ENCODE measurements at places on chromosomes 3 and 15. TPM values are rescaled to one million over a fixed set of nuclear protein-coding genes. Genes with fewer than 3 reads are reported as not detected.

The GOLGA8T gene
- total RNA-seq, result 0.54 TPM

The CRYGS gene
- 2.9 TPM for total RNA-seq

GRCh38 chr3:156812521-156813335 is 13.4 kb upstream of the LEKR1 start:
- DNase-seq, result no peak

DNA sequence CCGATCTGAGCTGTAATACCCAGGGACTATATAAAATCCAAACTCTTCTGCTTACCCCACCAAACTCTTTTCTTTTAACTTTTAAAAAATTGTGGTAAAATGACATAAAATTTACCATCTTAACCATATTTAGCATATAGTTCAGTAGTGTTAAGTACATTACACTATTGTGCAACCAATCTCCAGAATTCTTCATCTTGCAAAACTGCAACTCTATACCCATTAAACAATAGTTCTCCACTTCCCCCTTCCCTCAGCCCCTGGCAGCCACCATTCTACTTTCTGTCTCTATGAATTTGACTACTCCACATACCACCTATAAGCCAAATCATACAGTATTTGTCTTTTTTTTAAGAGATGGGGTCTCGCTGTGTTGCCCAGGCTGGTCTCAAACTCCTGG is 38.7 kb downstream of the SENP8 start:
- DNase-seq, result no peak

The CSPG5 gene
- total RNA-seq, result 3.4 TPM

The RFT1 gene
- 15.3 TPM for total RNA-seq

- DNase-seq, result peak; percentile 2
These were observed 847.6 kb upstream of the ALCAM start for GRCh38 chr3:104519068-104519467.

DNA sequence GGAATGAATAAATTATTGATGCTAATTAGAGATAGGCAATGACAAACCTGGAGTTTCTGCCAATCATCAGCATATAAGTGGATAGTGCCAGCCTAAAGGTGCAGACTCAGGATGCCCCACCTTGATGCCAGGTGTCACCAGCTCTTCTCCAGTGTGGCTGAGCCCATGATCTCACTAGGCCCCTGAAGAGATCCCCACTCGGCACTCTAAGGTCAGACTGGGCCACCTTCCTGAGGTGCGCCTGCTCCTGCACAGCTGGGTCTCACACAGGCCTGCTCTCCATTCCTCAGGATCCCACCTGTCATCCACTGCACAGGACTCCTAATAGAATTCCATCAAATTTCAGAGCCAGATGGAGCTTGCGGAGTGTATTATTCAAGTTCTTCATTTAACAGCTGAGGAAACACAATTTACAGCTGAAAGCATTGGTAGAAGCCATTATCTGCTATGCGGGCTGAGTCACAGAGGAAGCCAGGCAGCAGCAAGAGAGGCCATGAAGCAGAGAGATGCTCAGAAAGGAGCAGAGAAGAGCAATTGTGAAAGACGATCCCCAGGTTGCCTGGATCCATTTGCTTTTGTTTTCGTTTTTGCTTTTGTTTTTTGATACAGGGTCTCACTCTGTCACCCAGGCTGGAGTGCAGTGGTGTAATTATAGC is 25.1 kb upstream of the FSTL1 start:
- no peak for DNase-seq

DNA sequence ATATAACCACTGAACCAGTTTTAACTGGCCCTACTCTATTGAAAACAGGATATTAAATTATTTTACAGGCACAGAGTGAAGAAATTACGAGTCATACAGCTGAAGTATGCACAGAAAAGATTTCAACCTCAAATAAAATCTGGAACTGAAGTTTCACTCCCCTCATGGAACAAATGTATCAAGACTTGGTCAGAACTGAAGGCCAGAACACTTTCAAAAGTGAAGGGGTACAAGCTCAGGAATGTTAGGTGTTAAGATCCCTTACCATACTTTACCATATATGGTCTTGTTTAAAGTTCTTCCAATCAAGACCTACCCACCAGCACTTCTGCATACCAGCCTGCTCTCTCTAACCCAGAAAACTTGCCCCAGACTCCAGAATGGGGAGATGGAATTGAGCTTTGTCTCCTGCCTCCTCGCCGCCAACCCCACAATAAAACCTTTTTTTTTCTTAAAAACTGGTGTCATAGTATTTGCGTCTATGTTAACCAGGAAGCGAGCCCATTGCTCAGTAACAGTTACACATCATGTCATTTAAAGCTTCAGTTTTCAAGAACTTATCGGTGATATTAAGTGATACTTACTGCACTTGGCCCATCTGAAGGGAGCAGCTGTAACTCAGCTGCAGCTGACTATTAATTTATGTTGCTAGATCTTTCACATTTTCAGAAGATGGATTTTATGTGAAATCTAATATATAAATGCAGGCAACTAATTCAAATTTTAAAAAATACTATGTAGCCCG is 59.9 kb downstream of the OXSM start:
- DNase-seq, result peak; percentile 35

- DNase-seq, result peak; percentile 17
These were observed 802 bp downstream of the RCN2 start for GRCh38 chr15:76932135-76932966.

GRCh38 chr3:13648060-13649001 is 99.4 kb downstream of the FBLN2 start:
- DNase-seq, result peak; percentile 93

DNA sequence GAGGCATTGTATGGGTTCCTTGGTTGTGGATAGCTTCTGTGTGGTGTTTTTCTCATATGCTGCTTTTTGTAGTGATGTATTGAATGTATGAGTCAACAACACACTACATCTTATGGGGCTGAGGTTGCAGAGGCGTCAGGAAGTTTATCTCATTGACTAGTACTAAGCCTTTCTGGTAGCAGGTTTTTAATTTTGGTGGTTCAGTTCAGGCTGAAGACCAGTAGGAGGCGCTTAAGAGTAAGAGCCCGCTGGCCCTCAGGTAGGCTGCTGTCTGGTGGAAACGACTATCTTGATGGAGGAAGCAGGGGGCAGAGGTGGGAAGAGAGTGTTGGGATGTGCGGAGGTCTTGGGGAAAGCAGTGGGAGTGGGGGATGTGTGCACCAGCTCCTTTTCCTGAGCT is 62.4 kb downstream of the RTP4 start:
- peak; percentile 35 for DNase-seq

- no peak for DNase-seq
These were observed 66.0 kb downstream of the MYO1E start for GRCh38 chr15:59306520-59307164.

DNA sequence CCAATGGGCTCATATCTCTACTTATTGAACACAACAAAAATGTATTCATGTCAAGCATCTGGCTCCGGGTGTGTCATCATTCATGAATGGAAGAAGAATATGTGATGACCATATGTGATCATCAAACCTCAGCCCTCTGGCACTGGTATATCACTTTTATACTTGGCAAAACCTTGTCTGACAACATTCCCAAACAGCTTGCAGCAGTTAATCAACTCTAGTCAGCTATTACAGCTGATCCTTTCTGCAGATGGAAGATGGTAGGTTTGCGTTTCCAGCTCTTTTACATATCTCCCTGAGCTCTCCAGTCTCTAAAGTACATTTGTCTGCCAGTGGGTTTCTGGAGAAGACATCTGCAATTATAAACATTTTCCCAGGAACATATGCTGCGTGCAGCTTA is 6.6 kb downstream of the PLSCR5 start:
- no peak for DNase-seq

All from GM23338 (cell line).